Thoracic aorta (tissue), 2 donors: ENCODE measurements at places on chromosomes 13 and 19. TPM values are rescaled to one million over a fixed set of nuclear protein-coding genes. Genes with fewer than 3 reads are reported as not detected.

The PGLYRP1 gene
- total RNA-seq: not detected

The GRIN3B gene
- not detected for total RNA-seq

The OVOL3 gene
- not detected for total RNA-seq

- no peaks in the 10 kb centered on the region for H3K27me3 ChIP-seq
- no peaks in the 10 kb centered on the region for H3K36me3 ChIP-seq
- DNase-seq: no peak
- H3K27ac ChIP-seq: no peak overlapping the region
- no peak overlapping the region for H3K4me3 ChIP-seq
These were observed 202.7 kb downstream of the SHISA2 start for GRCh38 chr13:25848812-25849745.

DNA sequence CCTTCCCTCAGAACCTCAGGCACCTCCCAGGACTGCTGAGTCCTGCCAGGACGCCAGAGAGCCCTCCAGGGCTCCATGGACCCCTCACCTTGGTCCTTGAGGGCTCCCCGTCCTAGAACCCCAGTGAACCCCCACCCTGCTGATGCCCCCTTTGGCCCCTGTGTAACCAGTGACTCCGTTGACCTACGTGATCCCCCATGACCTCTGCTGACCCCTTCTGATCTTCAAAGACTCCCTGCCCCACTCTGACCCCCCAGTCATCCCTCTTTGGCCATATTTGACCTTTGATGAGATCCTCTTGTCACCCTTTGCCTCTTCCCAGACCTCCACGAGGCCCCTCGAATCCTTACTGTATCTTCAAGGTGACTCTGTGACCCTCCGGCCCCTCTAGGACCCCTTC, 91.3 kb downstream of the MAP4K1 start:
- H3K27me3 ChIP-seq: no peaks in the 10 kb centered on the region
- no peak for DNase-seq
- H3K4me3 ChIP-seq: no peak overlapping the region
- H3K36me3 ChIP-seq: no peaks in the 10 kb centered on the region

The SLC10A2 gene
- total RNA-seq: not detected

The PDX1 gene
- total RNA-seq: 0.28 TPM

The C13orf46 gene
- 1.1 TPM for total RNA-seq

- H3K27me3 ChIP-seq: no peaks in the 10 kb centered on the region
- H3K36me3 ChIP-seq: no peaks in the 10 kb centered on the region
- H3K4me3 ChIP-seq: no peak overlapping the region
- no peaks in the 10 kb centered on the region for H3K4me1 ChIP-seq
- no peak overlapping the region for H3K27ac ChIP-seq
- DNase-seq: no peak
These were observed 259.0 kb downstream of the NALCN start for GRCh38 chr13:101157261-101157660.

GRCh38 chr19:43690890-43691289, 20.9 kb upstream of the PLAUR start:
- no peak overlapping the region for H3K27ac ChIP-seq
- no peaks in the 10 kb centered on the region for H3K36me3 ChIP-seq
- H3K4me3 ChIP-seq: no peak overlapping the region

GRCh38 chr19:13859361-13859880, 17.5 kb upstream of the NANOS3 start:
- H3K36me3 ChIP-seq: no peaks in the 10 kb centered on the region
- peaks cover 21% of the 10 kb centered on the region for H3K4me1 ChIP-seq
- no peak overlapping the region for H3K27ac ChIP-seq
- H3K4me3 ChIP-seq: no peak overlapping the region
